ENCODE measurements at places on chromosomes 12 and 14.
A peak's percentile ranks its signal among the peaks of the same experiment; 100 is the strongest.

GRCh38 chr14:59728304-59728703, 142.3 kb downstream of the RTN1 start:
- DNase-seq = no peak

DNA sequence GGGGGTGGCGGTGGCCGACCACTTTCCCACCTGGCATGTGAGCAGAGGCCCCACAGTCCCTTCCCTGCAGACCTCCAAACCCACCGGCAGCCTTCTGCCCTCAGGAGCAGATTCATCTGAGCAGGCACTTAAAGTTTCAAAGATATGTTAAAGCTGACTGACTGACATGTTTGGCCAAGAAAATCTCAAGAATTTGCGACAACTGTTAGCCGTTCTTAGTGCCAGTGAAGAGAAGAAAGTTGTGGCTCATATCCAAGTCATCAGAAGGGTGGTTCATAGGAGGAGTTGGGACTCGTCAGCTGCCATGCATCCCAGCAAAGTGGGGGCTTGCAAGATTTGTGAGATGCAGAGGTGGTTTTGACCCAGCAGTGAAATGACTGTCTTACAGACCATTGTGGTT, 27.2 kb downstream of the ELK3 start:
- DNase-seq = no peak

DNA sequence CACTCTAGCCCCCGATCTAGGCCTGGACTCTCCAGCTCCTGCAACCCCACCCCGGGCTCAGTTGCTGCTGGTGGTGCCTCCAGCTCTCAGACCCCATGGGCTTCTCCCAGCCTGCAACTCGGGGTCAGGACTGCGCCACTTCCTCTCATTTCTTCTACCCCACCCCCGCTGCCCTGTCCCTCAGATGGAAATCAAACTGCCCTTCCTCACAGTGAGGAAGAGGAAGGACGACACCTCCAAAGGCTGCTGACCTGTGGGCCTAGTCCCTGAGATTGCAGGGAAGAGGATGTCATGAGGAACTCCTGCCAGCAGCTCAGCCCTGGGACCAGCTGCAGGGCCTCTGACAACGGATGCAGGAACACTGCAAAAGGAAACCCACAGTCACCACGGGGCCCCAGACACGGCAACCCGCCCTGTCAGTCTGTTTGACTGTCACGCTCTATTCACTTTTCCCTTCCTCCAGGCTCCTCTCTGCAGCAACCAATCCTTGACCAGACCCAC, 29.3 kb upstream of the PNMA1 start:
- DNase-seq = no peak

DNA sequence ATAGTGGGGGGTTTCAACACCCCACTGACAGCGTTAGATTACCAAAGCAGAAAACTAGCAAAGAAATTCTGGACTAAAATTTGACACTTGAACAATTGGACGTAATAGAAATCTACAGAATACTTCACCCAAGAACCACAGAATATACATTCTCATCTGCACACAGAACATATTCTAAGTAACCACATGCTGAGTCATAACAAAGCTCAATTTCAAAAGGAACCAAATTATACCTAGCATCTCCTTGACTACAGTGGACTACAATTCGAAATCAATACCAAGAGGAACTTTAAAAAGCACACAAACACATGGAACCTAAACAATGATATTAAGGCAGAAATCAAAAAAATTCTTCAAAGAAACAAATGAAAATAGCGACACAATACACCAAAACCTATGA, 871.6 kb upstream of the MDGA2 start:
- DNase-seq = no peak

GRCh38 chr12:122190842-122191668, 8.1 kb downstream of the LRRC43 start:
- peak; percentile 85 for DNase-seq

GRCh38 chr12:126061777-126062176, 996.5 kb downstream of the AACS start:
- DNase-seq = no peak

- DNase-seq = no peak
Measured at GRCh38 chr14:68874746-68875155, 81.9 kb upstream of the ZFP36L1 start.

GRCh38 chr12:109247831-109248654, 61.0 kb downstream of the FOXN4 start:
- no peak for DNase-seq

GRCh38 chr12:111864913-111865312, 22.9 kb downstream of the MAPKAPK5 start:
- DNase-seq = no peak

DNA sequence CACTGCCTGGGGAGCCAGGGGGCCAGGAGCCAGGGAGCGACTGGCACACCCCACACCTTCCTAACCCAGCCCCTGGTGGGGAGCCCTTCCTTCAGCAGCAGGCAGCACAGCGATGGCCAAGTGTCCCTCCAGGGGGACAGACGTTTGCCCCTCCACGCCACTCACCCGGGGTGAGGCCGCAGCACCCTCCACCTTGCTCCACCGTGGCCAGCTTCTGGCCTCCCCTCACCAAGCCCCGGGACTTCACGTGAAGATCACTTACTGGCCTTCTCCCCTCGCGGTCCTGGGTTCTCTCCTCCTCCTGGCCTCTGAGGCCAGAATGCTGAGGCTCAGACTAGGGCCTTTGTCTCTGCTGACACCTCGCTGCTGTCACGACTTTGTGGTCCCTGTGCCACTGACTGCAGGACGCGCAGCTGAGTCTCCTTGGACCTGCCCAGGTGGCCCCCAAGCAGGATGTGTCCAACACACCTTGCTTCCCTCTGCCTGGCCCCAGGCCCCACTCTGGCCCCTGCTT, 3.5 kb upstream of the ASPG start:
- no peak for DNase-seq
